ENCODE measurements at places on chromosomes 13 and 19.

DNA sequence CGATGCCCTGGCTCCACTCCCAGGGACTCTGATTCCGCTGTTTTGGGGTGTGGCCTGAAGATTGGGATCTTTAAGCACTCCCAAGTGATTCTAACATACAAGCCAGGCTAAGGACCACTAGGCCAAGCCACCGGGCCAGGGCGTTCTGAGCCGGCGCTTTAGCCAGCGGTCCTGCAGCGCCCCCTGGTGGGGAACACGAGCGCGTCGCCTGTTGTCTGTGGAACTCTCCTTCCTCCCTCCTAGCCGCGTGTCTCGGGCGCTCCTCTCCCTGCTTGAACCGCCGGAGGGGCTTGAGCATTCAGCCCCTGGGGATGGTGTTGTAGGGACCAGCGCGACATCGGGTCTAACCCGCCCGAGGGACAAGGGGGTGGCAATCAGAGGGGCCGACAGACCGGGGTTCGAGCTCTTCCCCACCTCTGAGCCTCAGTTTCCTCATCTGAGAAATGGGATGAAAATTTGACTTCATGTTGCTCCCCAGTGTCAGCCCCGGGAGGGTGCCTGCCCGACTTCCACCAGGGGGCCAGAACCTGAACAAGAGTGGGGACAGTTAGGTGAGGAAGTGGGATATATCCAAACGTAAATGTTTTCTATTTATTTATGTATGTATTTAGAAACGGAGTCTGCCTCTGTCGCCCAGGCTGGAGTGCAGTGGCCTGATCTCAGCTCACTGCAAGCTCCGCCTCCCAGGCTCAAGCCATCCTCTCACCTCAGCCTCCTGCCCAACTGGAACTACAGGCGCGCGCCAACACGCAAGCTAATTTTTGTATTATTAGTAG, 18.0 kb upstream of the PNMA8B start:
- DNase-seq, result peak; percentile 74

DNA sequence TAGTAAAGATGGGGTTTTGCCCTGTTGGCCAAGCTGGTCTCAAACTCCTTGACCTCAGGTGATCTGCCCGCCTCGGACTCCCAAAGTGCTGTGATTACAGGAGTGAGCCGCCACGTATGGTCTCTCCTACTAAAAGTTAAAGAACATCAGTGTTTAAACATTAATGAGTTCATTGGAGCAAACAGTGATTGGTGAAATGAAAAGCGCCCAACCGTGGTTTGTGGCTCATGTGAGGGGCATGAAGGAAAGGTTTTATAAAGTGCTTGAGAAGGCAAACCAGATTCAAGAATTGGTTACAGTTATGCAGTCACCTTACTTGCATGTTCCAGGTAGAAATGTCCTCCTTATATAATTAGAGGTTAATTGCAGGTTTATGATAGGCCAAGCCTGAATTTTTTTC, 109.5 kb downstream of the ZNF675 start:
- DNase-seq, result no peak

DNA sequence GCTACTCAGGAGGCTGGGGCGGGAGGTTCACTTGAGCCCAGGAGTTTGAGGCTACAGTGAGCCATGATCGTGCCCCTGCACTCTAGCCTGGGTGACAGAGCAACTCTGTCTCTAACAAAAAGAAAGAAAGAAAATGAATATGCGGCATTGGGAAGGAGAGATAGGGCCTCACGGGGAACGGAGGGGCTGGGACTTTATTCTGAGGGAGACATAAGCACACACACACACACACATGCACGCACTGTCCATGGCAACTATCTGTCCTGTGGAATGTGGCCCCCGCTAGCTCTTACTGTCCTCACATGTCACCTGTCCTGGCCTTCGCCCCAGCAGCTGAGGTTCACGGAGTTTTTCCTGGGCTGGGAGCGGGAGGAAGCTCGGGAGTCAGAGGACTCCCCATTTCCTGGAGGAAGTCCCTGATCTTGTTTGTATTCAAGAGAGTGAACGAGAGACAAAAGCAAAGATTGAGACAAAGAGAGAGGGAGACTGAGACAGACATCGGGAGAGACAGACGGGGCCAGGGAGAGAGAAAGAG, 654 bp downstream of the STAP2 start:
- DNase-seq, result no peak

GRCh38 chr19:24040621-24041020, 46.4 kb upstream of the ZNF254 start:
- DNase-seq, result no peak

- no peak for DNase-seq
Observed at GRCh38 chr19:46205183-46205984, 24.2 kb upstream of the IGFL1 start.
